Natural killer cell (primary cell): ENCODE measurements at places on chromosomes 7 and 10.

GRCh38 chr10:125795128-125795527 is 19.5 kb upstream of the MMP21 start:
- no peak for DNase-seq
- H3K27ac ChIP-seq = no peak overlapping the region
- H3K4me3 ChIP-seq = no peak overlapping the region
- peaks cover 29% of the 10 kb centered on the region for H3K36me3 ChIP-seq

- H3K27me3 ChIP-seq = no peaks in the 10 kb centered on the region
- no peaks in the 10 kb centered on the region for H3K36me3 ChIP-seq
- H3K27ac ChIP-seq = peak overlapping the region; percentile 36
- no peak overlapping the region for H3K4me3 ChIP-seq
- no peak for DNase-seq
- H3K4me1 ChIP-seq = peaks cover 5% of the 10 kb centered on the region
Observed at GRCh38 chr10:6328699-6329423, 126.1 kb downstream of the PFKFB3 start.

GRCh38 chr10:122503886-122504609 is 42.7 kb downstream of the HTRA1 start:
- no peak overlapping the region for H3K27ac ChIP-seq
- no peaks in the 10 kb centered on the region for H3K27me3 ChIP-seq
- no peaks in the 10 kb centered on the region for H3K4me1 ChIP-seq

GRCh38 chr7:91313113-91313512 is 48.9 kb downstream of the FZD1 start:
- no peaks in the 10 kb centered on the region for H3K4me1 ChIP-seq
- H3K4me3 ChIP-seq = no peak overlapping the region
- H3K27ac ChIP-seq = no peak overlapping the region
- no peaks in the 10 kb centered on the region for H3K27me3 ChIP-seq
- DNase-seq = no peak
- H3K36me3 ChIP-seq = no peaks in the 10 kb centered on the region

- H3K4me3 ChIP-seq = no peak overlapping the region
- H3K27ac ChIP-seq = no peak overlapping the region
- H3K27me3 ChIP-seq = no peaks in the 10 kb centered on the region
Observed at GRCh38 chr7:120028636-120029035, 244.3 kb upstream of the KCND2 start.
